ENCODE measurements at places on chromosomes 2 and 18.

DNA sequence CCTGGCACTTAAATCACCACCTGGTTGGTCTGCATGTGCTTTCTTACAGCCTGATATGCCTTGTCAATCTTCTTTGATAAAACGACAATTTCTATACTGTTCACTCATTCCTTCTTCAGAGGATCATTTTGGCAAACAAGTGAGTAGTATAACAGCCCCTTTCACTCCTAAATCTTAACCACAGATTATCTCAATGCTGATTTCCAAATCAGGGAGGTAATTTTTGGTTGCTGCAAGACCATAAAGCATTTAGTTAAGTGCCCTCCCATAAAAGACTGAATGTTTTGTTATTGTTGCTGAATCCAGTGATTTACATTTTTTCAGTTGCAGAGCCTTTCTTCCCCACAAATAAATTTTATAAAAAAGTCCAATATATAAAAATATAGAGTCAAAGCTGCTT lies 129.2 kb upstream of the CYP26B1 start:
- no peak for DNase-seq

DNA sequence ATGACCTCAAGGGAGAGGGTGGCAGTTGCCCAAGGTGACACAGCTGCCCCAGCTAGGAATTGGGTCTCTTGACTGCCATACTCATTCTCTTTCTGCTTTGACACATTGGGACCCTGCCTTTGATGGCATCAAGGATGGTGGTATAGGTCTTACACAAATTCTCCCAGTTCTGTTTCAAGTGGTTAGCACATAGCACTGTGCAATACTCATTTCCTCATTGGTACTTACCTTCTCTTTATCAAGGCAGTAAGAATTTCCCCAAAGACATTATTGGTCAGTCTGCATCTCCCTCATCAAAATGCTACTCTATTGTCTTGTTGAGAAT lies 35.9 kb upstream of the CCDC93 start:
- DNase-seq = no peak

DNA sequence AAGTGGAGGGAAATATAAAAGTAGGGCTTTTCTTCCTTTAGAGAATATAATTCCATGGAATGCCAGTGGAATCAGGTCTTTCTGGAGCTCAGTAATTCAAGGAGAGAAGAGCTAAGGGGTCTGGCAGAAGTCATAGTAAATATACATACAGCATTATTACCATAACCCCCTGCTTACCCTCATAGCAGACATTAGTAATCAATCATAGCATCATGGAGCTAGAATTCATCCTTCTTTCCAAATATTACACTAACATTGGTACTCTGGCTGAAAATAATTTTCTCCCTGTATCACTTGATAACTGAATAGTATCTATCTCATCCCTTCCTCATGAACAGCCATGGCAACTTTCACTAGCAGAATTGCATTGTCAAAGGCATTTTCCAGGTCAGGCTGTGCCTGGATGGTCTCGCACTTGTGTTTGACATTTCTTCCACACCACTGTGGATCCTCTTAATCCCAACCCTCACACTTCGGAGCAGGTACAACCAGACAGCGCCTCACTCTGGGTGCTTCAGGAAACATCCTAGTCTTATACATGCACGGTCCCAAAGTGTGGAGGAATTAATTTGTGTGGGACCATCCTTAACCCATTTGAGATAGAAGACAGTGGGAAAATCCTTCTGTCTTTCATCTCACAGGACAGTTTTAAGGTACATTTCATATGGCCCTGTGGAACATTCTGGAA lies 84.2 kb upstream of the SEC11C start:
- DNase-seq = no peak

GRCh38 chr2:213065583-213066442 lies 85.6 kb downstream of the IKZF2 start:
- no peak for DNase-seq

DNA sequence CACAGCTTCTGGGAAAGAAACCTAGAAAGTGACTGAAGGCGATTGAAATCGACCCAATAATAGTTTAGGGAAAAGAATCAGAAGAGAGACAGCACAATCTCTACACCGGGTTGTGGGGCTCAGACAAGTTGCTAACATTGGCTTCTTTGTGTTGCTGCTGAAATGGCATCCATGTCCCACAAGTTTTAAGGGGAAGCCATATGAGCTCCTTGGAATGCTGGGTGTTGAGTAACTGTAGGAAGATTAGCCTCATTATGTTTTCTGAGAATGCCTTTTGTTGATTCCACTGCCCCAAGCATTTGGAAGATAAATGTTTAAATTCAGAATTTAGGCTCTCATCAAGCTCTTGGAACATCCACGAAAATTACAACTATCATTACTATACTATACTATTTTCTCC lies 73.4 kb upstream of the NEUROD1 start:
- DNase-seq = no peak

DNA sequence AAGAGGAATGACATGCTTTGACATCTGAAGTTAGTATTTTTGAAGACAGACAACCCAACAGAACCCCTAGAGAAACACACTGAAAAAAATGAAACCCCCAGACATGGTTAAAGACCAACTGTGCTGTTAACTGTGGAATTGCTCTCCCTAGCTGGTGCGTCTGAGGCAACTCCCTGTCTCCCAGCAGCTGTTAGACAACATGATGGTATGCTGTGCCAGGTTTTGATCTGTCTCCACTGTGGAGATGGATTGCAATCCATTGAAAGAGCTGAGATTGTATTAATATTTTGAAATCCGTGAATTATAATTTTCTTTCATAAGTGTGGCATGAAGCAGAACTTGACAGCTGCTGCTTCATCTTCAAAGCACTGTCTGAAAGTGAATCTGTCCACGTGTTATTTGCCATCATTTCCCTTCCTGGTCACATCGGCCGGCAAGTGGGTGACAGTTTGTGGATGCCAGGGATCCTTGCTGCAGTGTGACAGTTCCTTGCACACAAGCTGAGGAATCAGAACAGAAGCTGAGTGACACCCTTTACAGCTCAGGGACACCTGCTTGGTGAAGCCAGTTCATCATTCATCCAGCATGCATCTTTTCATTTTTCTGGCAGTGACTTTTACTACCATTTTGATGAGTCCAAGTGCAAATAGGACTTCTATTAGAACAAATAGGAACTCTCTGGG lies 58.2 kb upstream of the ACSL3 start:
- DNase-seq = no peak

DNA sequence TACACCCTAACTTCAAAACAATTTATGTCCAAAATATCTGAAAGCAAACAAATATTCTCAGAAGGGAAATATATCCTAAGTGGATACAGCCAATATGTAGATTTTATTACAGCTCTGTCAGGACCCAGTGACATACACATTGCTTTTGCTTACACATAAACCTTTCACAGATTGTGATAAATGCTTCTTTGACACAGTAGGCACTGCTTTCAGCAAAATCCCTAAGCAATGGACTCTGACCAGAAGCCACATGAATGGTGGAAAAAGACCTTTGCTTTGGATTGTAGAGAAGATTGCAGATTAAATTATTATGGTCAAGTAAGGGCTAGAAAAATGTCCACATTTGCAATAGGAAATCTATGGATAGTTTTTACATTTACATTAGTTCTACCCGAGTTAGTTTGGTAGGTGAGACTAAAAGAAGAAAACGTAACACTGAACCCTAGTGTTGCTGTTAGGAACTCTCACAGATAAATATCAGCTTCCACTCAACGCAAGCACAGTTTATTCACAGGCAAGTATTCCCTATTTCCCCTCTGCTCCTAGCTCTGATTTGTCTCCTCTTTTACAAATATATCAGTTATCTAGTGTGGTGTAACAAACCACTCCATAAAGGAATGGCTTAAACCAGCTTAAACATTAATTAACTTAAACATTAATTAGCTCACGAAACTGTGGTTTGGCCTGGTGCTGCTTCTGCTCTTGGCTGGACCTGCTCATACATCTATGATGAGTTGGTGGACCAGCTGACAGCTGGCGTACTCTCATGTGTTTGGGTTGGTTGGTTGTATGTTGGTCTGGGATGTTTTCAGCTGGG lies 23.6 kb upstream of the SERPINE2 start:
- DNase-seq = no peak

GRCh38 chr2:148745151-148745851 lies 100.8 kb downstream of the EPC2 start:
- no peak for DNase-seq

- no peak for DNase-seq
These were observed 116.7 kb downstream of the PTRHD1 start for GRCh38 chr2:24676493-24676892.

DNA sequence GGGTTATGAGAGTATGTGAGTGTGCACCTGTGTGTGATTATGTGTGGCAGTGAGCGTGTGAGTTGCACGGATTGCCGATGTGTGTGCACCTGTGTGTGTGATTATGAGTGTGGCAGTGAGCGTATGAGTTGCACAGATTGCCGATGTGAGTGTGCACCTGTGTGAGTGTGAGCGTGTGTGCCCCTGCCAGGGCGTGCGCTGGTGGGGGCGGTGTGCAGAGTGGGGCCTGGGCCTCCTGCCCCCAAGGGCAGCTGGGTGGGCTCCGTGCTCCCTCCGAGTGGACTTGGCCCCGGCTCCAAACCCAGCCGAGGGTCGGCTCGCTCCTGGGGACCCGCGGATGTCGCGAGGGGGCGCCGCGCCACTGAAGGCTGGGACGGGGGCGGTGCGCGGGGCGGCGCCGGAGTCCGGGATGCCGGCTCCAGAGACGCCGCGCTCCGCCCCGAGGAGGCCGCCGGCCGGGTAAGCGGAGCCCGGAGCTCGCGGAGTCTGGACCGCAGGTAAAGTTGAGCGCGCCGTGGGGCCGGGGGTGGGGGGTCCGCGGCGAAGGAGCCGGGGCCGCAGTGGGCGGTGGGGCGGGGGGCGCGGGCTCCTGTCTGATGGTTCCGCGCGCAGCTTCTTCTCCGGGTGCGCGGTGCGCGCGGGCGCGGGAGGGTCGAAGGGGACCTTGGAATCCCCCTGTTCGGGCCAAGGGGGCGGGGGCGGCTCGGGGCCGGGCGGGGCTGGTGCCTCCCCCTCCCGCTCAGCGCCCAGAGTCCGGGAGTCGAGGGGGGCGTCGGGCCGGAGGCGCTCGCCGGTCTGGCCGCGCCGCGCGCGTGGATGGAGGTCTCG lies at the start of gene KCNG2:
Gene KCNG2 (plus strand): TSS at position 421 of the 828 bp plus-strand sequence. CDS start 65,730 bp downstream, outside the sequence.
- peak; percentile 28 for DNase-seq

GRCh38 chr2:238160206-238161129 lies 1.7 kb downstream of the ERFE start:
- DNase-seq = no peak

- no peak for DNase-seq
These were observed 89.3 kb upstream of the TMEM247 start for GRCh38 chr2:46390036-46390435.

- no peak for DNase-seq
These were observed 304.3 kb upstream of the EPAS1 start for GRCh38 chr2:45992741-45993475.

Measured in activated CD8-positive, alpha-beta memory T cell treated with anti-CD3 and anti-CD28 coated beads, Interleukin-2, amount 50 U/mL, for 4 hours (primary cell).